ENCODE measurements at places on chromosomes 1 and 21.

- DNase-seq = no peak
These were observed 70.5 kb upstream of the RUNX1 start for GRCh38 chr21:35119501-35120047.

GRCh38 chr1:228772516-228773212, 37.4 kb downstream of the RHOU start:
- DNase-seq = no peak

GRCh38 chr1:93573940-93574469, 107.6 kb downstream of the BCAR3 start:
- DNase-seq = no peak

- no peak for DNase-seq
These were observed 22.6 kb downstream of the HLX start for GRCh38 chr1:220901881-220902280.

Data from effector CD8-positive, alpha-beta T cell (primary cell).